ENCODE measurements at places on chromosomes 2 and 18.

GRCh38 chr2:137838255-137839092 lies 125.8 kb upstream of the HNMT start:
- DNase-seq, result no peak

DNA sequence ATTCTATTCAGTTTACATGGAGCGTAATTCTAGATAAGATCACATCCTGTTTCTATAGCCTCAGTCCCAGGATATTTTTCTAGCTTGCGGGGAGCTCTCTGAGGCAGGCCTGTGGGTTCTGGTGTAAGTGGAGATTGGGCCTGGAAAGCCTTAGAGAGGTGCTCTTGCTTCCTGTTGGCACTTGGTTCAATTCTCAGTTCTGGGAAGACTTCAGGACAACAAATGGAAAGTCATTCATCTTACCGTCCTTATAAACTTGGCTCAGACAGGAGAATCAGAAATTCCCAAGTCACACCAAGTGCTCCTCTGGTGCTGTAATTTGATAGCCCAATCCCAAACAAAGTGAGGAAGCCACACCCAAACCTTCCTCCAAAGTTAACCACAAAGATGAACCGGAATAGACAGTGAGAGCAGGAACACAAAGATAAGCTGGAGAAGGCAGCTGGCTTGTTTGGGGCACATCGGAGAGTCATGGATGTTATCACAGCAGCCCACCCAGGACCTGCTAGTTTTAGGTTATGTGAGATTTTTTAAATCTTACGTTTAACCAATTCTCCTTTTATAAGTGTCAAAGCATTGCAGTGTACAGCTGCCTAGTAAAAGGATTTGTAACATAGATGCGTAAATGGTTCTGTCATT lies 144.3 kb upstream of the MAP3K20 start:
- no peak for DNase-seq

- DNase-seq, result no peak
Observed at GRCh38 chr18:45156946-45157345, 458.3 kb upstream of the SLC14A2 start.

- no peak for DNase-seq
Observed at GRCh38 chr2:37809525-37809924, 115.6 kb upstream of the RMDN2 start.

- peak; percentile 40 for DNase-seq
Observed at GRCh38 chr18:9708057-9708433, at the start of gene RAB31. TSS of gene RAB31 (plus strand) at chr18:9708301. CDS start at chr18:9708406, 105 bp downstream.

DNA sequence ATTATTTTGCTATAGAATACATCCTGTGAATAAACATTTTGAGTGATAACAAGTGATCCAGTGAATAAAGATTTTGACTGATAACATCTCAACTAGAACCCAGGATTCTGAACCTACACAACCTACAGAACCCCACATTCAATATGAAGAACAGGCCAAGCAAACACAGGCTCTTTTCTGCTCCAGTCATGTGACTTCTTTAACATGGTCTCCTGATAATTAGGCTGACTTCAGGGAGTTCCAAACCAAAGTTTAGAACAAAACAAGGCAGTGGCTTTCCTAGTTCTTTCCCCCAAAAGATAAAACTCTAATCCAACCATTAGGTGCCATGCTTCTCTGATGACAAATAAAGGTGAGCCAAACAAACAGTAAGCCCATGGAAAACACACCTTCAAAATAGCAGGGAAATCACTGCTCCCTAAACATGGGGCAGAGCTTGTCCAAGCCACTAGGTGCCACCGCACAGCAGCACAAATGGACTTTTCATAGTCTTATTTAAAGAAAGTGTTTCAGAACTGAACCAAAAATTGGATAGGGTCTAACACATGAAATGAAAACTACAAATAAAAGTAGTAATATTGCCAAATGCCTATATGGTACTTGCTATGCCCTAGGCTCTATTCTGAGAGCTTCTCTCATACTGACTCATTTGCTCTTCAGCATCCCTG lies 95.3 kb downstream of the EVA1A start:
- DNase-seq, result no peak

DNA sequence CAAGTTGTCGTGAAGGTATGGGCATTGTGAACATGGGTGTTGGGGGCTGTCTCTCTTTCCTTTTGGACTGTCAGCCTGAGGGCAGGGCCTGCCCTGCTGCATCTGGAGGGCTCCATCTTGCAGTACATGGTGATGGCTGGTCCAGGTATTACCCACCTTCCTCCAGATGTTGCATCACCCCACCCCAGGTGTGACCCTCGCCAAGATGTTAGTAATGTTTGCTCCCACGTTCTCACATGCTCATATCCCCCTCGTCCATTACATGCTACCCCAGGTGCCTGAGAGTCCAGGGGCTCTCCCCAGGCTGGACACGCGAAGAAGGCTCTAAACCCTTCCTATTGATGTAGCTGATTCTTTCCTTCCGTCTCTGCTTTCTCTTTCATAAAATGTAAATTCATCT lies 13.9 kb downstream of the ZAP70 start:
- DNase-seq, result no peak

GRCh38 chr2:223590964-223591363 lies 11.2 kb downstream of the SCG2 start:
- no peak for DNase-seq

- no peak for DNase-seq
Observed at GRCh38 chr2:33931164-33931563, 332.1 kb upstream of the FAM98A start.
